CD8-positive, alpha-beta memory T cell (primary cell): ENCODE measurements at places on chromosomes 6 and 20.

DNA sequence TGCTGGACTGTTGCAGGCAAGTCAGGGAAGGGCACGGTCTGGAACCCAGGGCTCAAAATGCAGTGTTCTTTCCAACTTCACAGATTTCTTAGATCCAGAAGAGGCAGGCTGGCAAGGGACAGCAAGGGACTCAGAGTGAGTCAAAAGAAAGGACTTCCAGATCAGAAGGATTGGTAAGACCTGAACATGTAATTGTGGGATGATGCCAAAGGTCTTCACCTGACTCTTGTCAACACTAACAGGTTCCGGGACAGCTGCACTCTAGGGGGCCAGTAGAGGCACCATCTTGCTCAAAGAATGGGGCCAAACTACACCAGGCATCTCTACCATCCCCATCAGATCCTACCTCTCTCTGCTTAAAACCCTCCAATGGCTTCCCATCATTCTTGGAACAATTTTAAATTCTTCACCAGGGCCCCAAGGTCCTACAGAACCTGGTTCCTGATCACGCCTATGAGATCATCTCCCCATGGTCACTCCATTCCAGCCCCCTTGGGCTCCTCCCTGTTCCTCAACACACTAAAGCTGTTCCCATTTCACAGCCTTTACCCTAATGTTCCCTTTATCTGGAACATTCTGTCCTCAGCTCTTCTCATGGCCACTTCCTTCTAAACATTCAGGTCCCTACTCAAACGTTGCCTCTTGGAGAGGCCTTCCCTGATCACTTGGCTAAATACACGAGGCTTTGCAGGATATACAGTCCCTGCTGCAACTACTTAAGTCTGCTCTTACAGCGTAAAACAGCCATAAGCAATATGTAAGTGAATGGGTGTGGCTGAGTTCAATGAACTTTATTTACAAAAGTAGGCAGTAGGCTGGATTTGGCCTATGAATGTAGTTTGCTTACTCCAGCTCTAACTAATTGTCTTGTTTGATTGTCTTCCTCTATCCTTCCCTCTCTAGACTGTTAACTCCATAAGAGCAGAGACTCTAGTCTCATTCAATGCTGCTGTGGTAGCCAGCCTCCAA lies 29.6 kb upstream of the TTPAL start:
- no peak for DNase-seq

DNA sequence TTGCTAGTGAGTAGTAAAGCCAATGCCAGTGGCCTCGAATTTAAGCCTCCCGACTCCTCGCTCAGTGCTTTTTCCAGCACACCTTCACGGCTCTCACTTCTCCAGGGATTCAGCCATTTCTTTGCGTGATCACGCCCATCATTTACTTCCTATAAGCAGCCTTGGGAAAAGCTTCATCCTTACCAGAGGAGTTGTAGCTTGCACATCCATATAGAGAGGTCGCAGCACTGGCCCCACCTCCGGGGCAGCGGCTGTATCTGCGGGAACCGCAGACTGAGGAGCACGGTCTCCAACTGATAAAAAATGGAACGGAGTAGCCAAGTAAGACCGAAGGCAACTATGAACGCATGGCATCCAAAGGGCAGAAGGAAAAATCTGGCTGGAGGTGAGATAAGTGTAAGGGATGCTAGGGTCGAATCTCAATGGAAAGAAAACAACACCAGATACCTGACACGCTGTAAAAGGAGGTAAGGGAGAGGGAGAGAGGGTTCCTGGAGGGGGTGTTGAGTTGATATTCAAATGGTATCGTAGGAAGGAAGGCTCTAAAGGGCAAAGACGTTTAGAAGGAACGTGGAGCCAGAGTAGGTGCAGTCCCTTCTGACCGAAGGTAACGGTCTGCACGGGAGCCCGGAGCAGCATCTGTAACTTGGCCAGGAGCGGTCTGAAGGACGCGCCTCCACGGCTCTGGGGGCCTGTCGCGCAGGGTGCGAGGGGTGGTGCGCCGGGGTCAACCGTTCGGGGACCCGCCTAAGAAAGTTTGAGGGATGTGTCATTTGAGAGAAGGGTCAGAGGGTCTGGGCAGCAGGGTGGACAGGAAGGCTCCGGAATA lies 640 bp downstream of the NFS1 start:
- no peak for DNase-seq

DNA sequence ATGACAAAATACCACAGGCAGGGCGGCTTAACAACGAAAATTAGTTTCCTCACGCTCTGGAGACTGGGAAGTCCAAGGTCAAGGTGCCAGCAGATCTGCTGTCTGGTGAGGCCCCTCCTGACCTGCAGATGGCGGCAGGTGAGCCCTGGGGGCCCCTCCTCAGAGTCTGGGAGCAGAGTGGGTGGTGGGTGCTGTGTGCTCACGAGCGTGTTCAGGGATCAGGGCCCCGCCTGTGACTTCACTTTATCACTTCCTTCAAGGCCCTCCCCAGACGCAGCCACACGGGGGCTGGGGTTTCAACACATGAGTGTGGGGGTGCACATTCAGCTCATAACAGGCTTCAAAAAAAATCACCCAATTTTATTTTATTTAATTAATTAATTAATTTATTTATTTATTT lies 39.3 kb downstream of the SLC2A4RG start:
- no peak for DNase-seq

DNA sequence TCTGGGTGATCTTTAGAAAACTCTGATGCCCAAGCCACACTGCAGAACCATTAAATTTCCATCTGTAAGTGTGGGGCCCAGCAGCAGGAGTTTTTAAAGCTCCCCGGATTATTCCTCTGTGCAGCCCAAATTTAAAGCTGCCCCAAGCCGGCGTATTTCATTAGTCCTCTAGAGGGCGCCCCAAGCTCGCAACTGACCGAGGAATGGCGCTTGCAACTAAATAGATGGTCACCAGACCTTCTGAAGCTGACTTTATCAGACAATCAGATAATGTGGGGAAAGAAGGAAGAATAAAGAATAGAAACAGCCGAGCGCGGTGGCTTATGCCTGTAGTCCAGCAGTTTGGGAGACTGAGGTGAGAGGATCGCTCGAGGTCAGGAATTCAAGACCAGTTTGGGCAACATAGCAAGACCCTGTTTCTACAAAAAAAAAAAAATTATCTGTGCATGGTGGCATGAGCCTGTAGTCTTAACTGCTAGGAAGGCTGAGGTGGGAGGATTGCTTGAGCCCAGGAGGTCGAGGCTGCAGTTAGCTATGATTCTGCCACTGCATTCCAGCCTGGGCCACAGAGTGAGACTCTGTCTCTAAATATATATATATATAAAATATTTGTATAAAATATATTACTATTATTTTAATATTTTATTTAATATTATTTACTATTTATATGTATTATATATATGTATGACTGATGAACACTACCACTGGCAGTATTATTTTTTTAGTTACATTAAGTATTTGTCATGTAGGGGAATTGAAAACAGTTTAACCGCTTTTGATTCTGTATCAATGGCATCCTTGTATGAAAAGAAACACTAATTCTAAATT lies 56.0 kb downstream of the OTOR start:
- DNase-seq, result no peak

- DNase-seq, result no peak
Measured at GRCh38 chr20:40468759-40469158, 220.3 kb downstream of the MAFB start.

DNA sequence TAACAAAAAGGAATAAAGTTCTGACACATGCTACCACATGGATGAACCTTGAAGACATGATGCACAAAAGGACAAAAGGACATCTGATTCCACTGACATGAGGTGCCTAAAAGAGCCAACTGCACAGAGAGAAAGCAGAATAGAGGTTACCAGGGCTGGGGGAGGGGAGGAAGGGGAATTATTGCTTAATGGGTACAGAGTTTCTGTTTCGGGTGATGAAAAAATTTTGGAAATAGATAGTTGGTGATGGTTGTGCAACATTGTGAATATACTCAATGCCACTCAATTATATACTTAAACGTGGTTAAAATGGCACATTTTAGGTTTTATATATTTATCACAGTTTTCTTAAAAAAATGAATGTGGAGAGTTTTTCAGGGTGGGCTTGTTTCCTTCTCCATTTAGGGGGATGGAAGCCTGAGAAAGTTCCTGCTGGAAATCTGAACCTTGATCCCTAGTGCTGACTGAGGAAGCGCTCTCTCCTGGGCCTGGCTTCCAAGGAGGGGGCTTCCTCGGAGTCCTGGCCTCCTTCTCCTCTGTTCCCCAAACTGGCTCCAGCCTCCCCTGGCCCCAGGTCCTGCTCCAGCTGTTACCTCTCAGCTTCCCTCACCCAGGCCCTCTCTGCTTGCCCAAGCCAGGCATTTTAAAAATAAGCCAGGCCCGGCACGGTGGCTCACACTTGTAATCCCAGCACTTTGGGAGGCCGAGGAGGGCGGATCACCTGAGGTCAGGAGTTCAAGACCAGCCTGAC lies 79.2 kb downstream of the NOL4L start:
- DNase-seq, result no peak

- DNase-seq, result no peak
Measured at GRCh38 chr20:54356801-54357200, 118.6 kb upstream of the DOK5 start.

GRCh38 chr6:28474441-28475219 lies 31.3 kb upstream of the ZSCAN23 start:
- DNase-seq, result no peak

DNA sequence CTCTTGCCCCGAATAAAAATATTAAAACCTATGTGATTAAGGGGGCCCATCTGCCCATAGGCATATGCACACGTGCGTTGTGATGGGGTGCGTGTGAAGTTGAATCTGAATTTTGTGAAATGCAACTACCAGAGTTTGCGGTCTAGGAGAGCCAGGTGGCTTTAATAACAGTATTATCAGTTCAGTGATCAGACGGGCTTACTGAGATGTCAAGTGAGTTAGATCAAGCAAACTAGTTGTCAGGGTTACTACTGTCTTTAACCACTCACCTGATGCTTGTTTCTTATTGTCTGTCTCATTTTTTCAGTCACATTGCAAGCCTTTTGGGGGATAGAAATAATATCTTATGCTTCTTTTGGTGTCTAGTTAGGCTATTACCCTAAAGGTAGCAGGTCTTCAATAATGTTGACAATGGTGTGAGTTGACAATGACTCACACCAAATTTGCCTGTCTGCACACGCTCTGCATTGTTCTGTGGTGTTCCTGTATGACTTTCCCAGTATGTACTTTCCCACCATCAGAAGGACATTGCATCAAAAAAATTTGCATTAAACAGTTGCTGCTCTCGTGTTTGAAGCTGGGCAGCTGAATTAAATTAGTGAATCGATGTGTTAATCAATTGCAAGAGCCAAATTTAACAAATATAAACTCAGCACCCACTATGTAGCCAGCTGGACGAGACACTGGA lies 103.1 kb upstream of the NAA20 start:
- no peak for DNase-seq

DNA sequence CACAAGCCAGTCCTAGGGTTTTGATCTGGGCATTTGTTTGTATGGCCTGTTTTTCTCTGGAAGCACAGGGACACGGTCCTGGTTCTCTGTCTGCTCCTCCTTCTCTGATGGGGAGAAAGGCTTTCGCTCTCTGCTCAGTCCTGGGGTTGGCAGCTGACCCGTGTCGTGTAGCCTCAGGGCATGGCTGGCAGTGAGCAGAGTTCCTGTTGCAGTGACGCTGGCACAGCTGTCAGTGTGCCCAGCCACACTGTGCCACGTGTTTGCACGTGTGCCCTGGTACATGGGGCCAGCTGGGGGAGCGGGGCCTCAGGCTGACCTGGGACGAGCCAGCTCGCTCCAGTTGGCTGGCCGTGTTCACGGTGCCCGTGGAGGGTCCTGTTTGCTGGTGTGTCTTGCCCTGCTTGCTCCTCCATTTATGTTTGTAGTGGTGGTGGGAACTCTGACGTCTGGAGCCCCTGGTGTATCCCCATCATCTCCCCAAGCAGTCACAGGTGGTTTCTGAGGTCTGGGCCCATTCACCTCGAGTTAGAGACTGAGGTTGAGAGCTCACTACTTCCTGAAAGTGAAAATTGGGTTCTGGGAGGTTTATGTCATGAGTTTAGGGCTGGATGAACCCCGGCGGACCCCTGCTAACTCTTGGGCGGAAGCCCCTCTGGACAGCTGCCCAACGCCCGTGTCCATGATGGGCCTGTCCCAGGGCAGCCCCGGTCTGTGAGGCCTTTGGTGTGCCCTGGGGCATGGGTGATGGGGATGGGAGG lies 10.2 kb upstream of the DNAJC5 start:
- DNase-seq, result no peak

GRCh38 chr6:52548353-52548713 lies 28.5 kb downstream of the TRAM2 start:
- no peak for DNase-seq

DNA sequence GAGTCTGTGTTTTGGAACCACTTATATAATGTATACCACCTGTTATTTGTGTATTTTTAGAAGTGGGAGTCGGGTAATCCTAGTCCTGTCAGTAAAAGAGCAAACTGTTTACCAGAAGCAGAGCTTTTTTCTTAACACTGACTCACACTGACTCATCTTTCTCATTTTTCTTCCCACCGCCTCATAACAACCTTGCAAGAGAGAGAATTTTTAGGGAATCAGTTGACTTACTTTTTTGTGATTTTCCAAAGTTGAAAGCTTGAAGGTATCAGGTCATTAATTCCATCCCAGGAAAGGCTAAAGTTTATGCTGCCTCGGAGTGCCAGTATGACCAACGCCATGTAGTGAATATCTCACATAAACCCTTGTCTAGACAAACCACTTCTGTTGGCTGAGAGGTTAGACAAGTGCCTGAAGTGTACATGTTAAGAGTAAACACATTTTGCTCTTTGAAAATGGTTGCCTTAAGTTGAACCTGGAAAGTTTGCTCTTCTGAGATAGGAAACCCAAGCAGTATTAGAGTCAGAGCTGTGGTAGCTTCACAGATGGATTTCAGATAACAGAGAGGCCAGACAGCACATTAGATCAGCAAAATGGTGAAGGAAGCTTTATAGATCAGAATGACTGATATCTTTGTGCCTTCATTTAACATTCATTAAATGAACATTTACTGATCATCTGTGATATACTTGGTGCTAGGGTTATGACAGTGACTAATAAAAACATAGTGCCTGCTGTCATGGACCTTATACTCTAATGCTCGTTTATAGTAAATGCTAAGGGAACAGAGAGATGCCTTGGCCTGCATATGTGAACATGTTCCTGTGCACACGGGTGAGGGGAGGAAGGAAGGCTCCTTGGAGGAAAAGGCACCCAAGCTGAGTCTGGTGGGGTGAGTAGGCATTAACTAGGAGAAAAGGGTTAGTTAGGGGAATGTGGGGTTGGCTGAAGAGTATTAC lies 29.1 kb upstream of the PKIG start:
- DNase-seq, result no peak

- DNase-seq, result no peak
Measured at GRCh38 chr6:144782634-144783033, 497.5 kb downstream of the UTRN start.

GRCh38 chr6:33251395-33252012 lies 20.2 kb downstream of the VPS52 start:
- no peak for DNase-seq

- DNase-seq, result no peak
Measured at GRCh38 chr6:34412016-34412415, 13.9 kb downstream of the RPS10 start.
